ENCODE measurements at places on chromosomes 6 and 20.

DNA sequence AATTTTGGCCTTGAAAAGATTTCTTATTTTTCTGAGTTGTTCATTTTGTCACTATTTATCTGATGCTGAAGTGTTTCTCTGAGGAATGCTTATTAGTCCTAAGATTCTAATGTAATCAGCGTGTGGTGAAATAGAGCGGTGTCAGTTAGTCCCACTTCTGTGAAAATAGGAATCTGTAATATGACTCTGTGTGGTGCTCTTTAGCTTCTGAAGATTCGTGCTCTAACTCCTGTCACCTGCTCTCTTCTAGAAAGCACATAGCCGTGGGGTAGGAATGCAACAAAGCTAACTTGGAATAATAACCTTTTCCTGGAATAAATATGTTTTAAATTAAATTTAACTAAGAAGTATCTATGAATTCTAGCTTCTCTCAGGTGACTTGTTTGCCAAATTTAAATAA is 90.4 kb downstream of the BCKDHB start:
- H3K4me1 ChIP-seq = no peaks in the 10 kb centered on the region
- H3K4me3 ChIP-seq = no peak overlapping the region
- H3K36me3 ChIP-seq = no peaks in the 10 kb centered on the region
- no peak overlapping the region for H3K27ac ChIP-seq

DNA sequence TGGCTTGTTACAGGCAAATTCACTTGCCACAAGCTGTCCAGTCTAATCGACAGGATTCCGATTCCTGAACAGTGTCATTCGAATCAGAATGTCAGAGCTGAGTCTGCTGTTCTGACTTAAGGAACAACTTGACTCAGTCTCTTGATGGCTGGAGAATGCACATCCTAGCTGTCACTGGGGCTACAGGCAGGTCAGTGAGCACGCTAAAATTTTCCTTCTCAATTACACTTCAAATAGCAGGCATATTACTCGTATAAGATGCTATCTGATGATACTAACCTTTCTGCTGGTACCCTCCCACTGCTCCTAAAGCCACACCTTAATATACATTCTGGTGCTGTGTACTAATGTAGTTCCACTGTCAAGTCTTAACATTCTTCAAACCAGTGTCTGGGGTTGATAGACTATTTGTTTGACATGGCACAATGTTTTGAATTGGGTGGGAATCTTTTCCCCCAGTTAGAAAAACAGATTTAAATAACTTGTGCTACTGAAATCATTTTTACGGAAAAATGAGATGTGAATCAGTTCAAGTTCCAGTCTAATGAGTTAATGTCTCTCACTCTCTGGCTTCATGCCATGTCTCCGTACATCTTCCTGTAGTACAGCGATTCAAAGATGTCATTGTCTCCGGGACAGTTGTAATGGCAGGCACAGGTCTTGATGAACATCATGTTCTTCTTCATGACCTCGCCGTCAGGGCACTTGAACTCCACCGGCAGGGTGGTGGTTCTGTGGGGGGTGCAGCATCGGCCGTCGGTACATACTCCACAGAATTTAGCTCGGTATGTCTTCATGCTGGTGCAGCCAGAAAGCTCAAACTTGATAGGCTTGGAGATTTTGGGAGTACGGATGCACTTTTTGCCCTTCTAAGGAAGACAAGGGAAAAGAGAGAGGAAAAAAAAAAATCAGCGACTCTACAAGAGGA is 2.2 kb downstream of the CCN2 start:
- H3K27ac ChIP-seq = peak overlapping the region; percentile 12
- H3K36me3 ChIP-seq = peaks cover 6% of the 10 kb centered on the region
- H3K4me1 ChIP-seq = peaks cover 7% of the 10 kb centered on the region
- DNase-seq = no peak
- H3K4me3 ChIP-seq = peak overlapping the region; percentile 75

DNA sequence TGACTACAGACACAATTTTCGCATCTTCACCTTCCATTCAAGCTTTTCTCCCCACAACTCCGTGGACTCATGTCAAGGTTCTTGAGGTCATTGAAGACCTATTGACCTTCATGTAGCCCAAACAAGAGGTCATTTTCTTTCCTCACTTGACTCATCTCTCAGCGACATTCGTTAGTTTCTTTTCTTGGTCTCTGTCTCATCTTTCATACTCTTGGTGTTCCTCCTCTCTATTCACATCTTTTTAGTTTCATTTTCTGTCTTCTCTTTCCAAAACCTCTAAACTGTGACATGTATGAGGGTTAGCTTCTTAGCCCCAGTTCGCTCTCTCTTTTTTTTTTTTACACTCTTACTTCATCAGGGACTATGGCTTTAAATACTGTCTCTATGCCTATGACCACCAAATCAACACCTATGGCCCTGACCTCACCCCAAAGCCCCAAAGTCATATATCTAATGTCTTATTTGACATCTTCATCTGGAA is 128.6 kb upstream of the BACH2 start:
- no peak overlapping the region for H3K4me3 ChIP-seq
- H3K4me1 ChIP-seq = no peaks in the 10 kb centered on the region
- DNase-seq = no peak
- H3K27me3 ChIP-seq = no peaks in the 10 kb centered on the region

DNA sequence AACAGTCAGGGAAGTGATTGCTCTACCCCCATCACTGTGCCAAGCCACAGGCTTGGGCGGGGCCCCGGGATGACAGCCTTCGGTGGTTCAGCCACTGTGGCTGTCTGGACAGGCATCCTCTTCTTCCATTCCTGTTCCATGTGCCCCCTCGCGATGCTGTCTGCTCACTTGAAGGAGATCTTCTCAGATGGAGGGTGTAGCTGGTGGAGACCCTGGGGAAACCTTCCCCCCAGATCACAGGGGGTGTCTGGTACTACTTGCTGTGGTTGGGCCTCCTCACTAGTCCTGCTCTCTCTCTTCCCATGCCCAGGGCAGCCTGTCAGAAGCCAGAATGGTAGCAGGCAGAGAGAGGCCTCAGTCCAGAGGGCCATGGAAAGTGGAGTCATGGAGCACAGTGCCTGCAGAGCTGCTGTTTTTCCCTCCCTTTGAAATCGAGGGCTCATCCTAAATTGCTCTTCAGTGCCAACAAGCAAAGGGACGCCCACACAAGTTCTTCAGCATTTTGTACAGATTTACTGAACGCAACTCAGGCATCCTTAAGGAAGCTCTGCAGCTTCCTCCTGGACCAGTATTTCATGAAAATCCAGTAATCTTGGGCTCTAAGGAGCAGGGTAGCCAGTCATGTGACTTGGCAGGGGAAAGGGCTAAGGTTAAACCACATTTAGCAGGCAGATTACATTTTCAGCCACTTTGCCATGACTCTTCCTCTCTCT is 326.6 kb downstream of the ZFAND3 start:
- no peaks in the 10 kb centered on the region for H3K36me3 ChIP-seq
- no peaks in the 10 kb centered on the region for H3K27me3 ChIP-seq
- no peak for DNase-seq
- H3K27ac ChIP-seq = no peak overlapping the region
- H3K4me1 ChIP-seq = peaks cover 6% of the 10 kb centered on the region

- no peak overlapping the region for H3K4me3 ChIP-seq
- H3K27ac ChIP-seq = no peak overlapping the region
- no peaks in the 10 kb centered on the region for H3K27me3 ChIP-seq
Measured at GRCh38 chr6:98639089-98639635, 195.2 kb upstream of the POU3F2 start.

- H3K4me3 ChIP-seq = no peak overlapping the region
- peaks cover 12% of the 10 kb centered on the region for H3K27me3 ChIP-seq
- no peaks in the 10 kb centered on the region for H3K36me3 ChIP-seq
- no peak overlapping the region for H3K27ac ChIP-seq
Measured at GRCh38 chr6:3523966-3524365, 67.1 kb upstream of the SLC22A23 start.

- DNase-seq = no peak
- H3K4me3 ChIP-seq = no peak overlapping the region
- no peaks in the 10 kb centered on the region for H3K4me1 ChIP-seq
Measured at GRCh38 chr6:67887747-67888545, 747.1 kb upstream of the ADGRB3 start.

DNA sequence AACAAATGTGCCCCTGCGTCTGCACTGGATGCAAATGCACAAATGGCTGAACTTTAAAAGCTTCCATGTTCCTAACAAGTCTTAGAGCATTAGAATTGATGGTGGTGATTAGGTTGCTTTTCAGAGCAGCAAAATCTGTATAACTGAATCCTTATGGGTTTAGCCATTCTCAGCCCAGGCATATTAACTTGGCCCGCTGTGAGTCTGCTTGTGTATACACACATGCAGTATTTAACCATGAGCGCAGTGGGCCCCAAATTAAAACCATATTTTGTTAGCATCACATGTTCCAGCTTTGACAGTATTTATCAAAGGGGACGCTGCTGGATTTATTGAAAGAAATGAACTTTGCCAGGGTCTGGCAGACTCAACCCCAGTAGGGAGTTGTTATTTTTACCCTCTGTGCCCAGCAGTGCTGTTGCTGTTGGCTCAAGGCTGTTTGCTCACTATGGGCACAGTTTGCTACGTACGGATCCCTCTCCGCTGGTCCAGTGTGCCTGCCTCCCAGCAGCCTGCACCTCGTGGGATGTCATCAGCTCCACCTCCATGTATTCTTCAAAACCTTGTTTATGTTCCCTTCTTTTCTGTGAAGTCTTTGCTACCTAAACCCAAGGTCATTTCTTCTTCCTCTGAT is 144.7 kb downstream of the QRSL1 start:
- no peaks in the 10 kb centered on the region for H3K36me3 ChIP-seq
- H3K27me3 ChIP-seq = no peaks in the 10 kb centered on the region
- no peaks in the 10 kb centered on the region for H3K4me1 ChIP-seq
- H3K27ac ChIP-seq = no peak overlapping the region
- DNase-seq = no peak
